ENCODE measurements at places on chromosomes 12 and 14.

GRCh38 chr14:55698051-55698450 lies 118.0 kb downstream of the KTN1 start:
- no peak for DNase-seq

- no peak for DNase-seq
Observed at GRCh38 chr12:43396671-43397070, 155.3 kb downstream of the ADAMTS20 start.

GRCh38 chr14:62626416-62626815 lies 418.8 kb downstream of the KCNH5 start:
- DNase-seq = no peak

GRCh38 chr12:109455706-109456105 lies 21.4 kb downstream of the KCTD10 start:
- DNase-seq = no peak

- no peak for DNase-seq
Observed at GRCh38 chr12:99235381-99235780, 412.2 kb upstream of the GARIN6 start.

- no peak for DNase-seq
Observed at GRCh38 chr14:81960781-81961180, 427.1 kb upstream of the SEL1L start.

DNA sequence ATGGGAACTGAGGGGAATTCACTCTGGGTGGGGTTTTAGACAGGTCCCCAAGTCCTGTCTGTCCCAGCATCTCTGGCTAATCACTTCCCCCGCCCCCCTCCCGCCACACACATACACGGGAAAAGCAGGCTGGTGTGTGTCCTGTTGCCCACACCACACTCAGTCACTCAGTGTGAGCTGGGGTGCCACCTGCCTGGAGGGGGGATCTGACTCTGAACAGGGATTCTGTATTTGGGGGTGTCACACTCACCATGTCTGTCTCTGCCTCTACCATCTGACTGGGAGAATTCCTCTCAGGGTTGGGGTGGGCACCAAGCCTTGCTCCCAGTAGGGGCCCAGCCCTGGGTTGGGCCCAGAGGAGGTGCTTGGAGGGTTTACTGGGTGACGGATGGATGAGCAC lies 31.1 kb downstream of the SH2B3 start:
- DNase-seq = no peak

GRCh38 chr14:99185436-99186068 lies 86.4 kb downstream of the BCL11B start:
- DNase-seq = no peak

DNA sequence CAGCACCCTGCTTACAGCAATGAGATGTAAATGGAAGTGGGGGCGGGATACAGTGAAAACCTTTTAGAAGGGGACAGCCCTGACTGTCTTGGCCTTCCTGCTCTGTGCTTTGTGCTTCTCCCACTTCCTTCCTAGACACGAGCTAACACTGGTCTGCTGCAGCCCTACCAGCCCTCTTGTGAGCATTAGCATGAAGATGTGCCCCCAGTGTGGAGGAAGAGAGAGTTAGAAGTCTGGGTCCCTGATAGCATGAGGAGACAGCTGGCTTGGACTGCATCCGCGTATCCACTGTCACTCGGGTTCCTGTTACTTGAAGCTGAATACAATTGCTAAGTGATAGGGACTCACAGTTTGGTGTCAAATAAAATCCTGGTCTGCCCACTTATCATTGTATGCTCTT lies 248.1 kb upstream of the SOX5 start:
- no peak for DNase-seq

- no peak for DNase-seq
Observed at GRCh38 chr14:101359221-101360053, 201.9 kb upstream of the DIO3 start.

GRCh38 chr14:100304825-100305323 lies 1.4 kb downstream of the SLC25A29 start:
- DNase-seq = peak; percentile 54

GRCh38 chr12:50224026-50224692 lies 57.0 kb upstream of the CERS5 start:
- no peak for DNase-seq

DNA sequence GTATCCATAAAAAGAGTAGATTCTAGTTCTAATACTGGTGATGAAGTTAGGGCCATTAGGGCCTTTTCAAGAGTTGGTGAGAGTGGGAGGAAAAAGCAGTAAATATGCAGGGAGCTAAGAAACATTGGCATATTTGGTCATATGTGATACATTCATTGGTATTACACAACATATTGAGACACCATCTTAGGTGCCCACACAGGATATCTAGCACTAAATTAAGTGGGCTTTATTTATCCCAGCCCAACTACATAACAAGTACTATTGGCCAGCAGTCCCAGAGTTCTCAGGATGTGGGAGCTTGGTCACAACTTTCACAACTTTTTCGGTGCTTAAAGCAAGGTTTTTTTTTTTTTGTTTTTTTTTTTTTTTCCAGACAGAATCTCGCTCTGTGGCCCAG lies 2.0 kb upstream of the ING4 start:
- DNase-seq = no peak

DNA sequence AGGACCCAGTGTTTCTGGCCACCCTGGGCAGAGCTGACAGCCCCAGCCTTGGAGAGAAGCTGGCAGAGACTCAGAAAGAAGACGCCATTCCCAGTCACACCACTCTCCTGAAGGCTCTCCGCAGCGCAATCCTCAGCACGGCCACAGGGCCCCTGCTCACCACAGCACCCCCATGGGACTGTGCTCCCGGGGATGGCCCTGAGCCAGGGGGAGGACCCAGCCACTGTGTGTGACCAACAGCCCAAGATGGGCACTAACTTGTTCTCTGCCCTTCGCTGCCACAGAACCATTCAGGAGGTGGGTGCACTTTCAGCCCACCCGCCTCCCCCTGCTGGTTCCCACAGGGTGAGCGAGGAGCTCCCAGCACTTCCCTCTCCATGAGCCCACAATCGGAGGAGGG lies 57.1 kb downstream of the CCNK start:
- no peak for DNase-seq

- DNase-seq = peak; percentile 2
Observed at GRCh38 chr14:43475757-43476156, 1031.3 kb downstream of the FSCB start.

DNA sequence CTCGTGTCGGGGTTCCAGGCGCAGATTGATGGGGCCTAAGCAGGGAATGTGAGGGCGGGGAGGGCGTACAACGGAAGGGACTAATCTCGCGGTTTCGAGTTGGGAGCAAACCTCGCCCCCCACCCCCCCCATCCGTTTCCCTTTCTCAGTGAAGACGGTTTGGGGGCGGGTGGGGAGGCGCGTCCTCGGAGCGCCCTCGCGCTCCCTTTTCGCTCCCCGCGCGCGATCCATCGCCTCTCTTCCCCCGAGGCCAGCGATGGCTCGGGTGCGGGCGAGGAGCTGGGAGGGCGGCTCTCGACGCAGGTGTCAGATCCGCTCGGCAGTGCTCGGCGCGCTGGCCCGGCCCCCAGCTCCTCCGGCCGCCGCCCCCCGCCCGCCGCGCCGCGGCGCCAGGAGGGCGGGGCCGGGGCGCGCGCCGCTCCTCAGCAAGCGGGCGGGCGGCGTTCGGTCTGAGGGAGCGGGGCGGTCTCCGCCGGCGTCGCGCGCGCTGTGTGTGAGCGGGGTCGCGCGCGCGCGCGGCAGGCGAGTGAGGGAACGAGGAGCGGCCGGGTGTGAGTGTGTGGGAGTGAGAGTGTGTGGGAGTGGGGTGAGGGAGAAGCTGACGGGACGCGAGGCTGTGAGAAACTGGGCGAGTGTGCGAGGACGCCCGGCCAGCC lies at the start of gene RIMKLB:
RIMKLB (plus strand) TSS at position 516 of the 656 bp plus-strand sequence. CDS start 15,876 bp downstream, outside the sequence.
- peak; percentile 84 for DNase-seq

GRCh38 chr14:32277998-32278397 lies 51.1 kb upstream of the AKAP6 start:
- no peak for DNase-seq

- peak; percentile 84 for DNase-seq
Observed at GRCh38 chr12:103929046-103929783, 995 bp upstream of the HSP90B1 start.

GRCh38 chr14:90355540-90356518 lies 24.1 kb upstream of the NRDE2 start:
- DNase-seq = no peak

DNA sequence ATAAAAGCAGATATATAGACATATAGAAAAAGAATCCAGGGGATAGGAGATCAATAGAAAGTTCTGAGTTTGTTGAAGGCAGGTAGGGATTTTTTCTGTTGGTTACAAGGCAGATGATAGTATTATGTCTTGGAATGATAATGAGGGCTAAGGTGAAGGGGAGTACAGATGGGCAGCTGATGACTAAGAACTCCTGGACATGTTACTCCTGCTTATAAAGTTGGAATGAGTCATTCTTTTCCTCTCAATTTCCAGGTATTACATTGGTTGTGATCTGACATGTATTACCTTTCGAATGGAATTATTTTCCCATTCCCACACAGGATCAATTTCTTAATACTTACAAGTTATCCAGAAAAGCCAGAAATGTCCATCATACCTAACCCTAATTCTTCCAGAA lies 545.2 kb upstream of the MGAT4C start:
- no peak for DNase-seq

DNA sequence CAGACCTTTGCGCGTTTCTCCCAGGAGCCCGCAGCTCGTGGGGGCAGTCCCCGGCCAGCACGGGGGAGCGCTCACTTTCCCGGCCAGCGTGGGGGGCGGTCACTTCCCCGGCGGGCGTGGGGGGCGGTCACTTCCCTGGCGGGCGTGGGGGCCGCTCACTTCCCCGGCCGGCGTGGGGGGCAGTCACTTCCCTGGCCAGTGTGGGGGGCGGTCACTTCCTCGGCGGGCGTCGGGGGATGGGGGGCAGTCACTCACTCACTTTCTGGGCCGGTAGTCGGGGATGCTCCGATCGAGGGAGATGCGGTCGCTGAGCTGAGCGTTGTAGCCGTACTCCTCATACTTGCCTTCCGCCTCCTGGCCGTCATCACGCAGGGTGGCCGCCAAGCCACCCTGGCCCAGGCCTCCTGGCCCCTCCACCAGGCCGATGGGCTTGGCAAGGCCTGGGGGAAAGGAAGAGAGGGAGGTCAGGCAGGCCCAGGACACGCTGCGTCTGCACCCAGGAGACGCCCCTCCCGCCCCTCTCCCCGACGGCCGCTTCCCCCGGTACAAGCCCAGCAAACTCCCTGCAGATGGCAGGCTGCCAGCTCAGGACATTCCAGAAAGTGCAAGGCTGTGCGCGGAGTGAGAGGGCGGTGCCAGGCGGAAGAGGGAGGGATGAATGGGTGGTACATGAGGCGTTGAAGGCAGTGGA lies 43.3 kb downstream of the GALNT9 start:
- DNase-seq = no peak

DNA sequence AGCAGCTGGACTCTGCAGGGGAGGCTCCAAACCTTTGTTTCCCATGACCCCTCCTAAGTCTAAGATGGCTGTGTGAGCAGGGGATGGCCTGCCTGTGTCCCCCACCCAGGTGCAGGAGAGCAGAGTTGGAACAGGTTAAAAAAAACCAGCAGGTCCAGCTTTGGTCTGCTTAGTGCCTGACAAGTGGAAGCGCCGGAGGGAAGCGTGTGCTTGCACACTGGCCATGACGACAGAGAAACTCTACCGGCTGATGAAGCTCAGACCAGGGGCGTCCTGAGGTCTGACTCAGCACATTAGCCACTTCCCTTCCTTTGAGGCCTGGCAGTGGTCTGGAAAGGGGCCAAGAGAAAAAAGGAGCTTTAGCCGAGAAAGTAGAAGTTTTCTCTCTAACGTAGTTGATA lies 280.1 kb downstream of the VRK1 start:
- peak; percentile 85 for DNase-seq

DNA sequence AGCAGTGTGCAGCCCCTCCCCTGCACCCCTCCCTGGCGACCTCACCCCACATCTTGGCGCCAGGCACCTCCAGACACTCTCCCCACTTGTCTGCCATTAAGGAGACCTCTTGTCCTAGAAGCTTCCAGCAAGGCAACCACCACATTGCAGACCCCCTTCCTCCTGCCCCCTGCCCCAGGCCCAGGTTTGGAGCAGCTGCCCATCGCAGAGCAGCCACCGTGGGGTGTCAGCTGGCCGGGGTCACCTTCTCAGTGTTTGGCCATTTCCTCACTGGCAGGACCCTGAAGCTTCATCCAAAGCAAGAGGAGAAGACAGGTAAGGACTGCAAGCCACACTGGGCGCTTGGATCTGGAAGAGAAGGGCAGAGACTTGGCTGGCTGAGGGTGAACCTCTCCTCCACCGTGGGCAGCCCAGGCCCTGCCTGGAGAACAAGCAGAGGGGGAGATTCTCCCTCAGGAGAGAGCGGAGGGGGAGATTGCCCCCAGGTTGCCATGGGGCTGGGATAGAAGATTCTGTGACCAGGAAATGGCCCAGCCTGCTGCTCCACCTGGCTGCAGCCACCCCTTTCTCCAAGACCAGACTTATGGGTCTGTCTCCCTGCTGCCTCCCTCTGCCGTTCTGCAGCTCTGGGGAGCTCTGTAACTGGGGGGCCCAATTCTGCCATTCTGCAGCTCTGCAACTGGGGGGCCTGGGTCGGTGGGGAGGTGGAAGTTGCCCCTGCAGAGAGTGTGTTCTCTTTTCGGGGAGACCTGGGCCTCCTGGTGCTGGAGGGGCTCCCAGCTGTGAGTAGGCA lies 72.9 kb upstream of the C14orf180 start:
- DNase-seq = no peak

GRCh38 chr12:31726575-31726974 lies 2.2 kb downstream of the AMN1 start:
- DNase-seq = no peak

DNA sequence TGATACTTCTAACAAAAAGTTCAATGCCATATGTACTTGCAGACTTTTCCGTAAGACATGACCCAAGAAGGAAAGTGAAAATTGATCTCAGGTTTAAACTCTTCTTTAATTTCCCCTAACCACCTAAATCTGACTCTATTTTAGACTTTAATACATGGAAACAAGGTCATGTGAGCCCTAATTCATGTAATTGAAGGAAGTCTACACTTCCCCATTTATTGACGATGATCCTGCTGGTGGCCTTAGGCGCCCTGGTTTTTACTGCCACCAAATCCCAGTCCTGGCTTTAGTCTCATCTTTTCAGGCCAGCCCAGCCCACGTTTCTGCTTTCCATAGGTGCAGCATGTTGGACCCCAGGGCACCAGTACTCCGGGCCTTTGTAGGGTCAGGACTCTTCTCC lies 157.9 kb downstream of the PELI2 start:
- no peak for DNase-seq

GRCh38 chr12:52280319-52280795 lies 5.9 kb downstream of the KRT86 start:
- DNase-seq = peak; percentile 17

- no peak for DNase-seq
Observed at GRCh38 chr12:1588575-1588947, 5.8 kb downstream of the FBXL14 start.

DNA sequence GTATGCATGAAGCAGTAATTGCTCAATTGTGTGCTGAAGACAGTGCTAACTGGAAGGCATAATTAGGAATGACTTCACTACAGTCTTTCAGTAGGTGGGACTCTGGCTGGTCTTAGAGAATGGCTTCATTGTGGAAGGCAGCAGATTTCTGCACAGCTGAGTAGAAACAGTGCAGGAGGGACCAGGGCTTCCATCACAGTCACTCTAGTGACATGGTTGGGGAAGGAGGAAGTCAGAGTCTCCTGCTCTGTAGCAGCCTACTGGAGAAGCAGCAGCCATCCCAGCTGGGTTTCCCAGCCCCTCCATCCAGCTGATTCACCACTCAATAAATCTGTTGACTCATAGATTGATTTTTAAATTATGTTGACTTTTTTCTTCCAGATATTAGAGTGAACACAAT lies 80.6 kb upstream of the DBX2 start:
- no peak for DNase-seq

GRCh38 chr12:115569345-115570068 lies 708.0 kb downstream of the MED13L start:
- DNase-seq = no peak

GRCh38 chr12:119239040-119239439 lies 60.3 kb downstream of the HSPB8 start:
- DNase-seq = no peak

- no peak for DNase-seq
Observed at GRCh38 chr12:90831712-90832111, 123.3 kb downstream of the CCER1 start.
